CD4-positive, alpha-beta T cell treated with Interleukin-15 for 1 hour (primary cell): ENCODE measurements at places on chromosomes 2 and 18.

DNA sequence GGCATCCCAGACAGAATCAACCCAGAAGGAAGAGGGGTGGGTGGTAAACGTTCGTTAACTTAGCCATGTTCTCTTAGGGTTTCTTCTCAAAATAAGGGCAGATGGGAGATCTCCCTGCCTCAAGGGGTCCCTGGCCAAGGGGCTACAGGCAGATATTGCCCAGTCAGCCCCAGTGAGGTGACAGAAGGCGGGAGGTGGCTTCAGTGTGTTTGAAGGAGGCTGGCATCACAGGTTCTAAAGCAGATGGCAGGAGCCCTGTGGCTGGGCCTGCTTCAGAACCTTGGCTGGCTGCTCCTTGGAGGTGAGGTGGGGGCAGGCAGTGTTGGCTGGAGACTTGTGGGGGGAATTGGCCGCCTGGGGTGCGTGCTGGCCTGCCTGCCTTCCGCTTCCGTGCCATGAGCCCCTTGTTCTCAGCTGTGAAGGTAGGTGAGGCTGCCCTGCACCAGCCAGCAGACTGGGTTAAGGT, 23.5 kb downstream of the HPCAL1 start:
- no peak for DNase-seq

GRCh38 chr2:119523383-119523951, 816 bp downstream of the SCTR start:
- DNase-seq, result no peak

GRCh38 chr2:80529466-80530165, 225.1 kb upstream of the LRRTM1 start:
- no peak for DNase-seq

DNA sequence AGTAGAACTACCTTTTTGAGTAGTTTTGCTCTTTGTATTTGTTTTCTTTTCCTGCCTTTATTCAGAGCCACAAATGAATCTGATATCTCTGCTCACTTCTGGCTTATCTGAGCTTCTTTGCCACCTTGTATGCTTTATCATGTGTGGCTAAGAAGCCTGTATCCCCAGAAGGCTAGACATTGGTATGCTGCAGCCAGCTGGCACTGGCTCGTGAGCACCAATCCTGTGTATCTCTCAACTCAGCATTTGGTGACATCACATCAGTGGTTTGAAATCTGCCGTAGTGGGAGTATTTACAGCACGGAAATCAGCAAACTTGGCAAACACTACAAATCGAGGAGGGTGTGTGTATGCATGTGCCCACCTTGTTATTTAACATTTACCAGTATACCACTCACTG, 183.7 kb upstream of the LHCGR start:
- no peak for DNase-seq

- no peak for DNase-seq
These were observed 35.9 kb downstream of the CCDC102B start for GRCh38 chr18:68833756-68834155.

DNA sequence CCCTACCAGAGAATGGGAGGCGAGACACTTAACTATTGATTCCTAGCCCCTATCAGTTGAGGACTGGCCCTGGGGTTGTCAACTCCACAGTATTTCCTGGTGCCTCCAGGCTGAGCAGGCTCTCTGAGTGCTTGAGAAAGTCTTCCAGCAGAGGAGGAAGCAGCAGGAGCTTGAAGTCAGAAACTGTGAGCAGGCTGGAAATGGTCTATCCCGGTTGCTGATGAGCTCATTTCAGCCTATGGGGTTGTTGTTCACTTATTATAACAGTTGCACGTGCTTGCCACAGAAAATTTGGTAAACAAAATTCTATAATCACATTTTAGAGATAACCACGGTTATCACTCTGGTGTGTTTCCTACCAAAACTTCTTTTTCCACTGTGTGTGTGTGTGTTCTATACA, 254.7 kb upstream of the THUMPD2 start:
- no peak for DNase-seq

DNA sequence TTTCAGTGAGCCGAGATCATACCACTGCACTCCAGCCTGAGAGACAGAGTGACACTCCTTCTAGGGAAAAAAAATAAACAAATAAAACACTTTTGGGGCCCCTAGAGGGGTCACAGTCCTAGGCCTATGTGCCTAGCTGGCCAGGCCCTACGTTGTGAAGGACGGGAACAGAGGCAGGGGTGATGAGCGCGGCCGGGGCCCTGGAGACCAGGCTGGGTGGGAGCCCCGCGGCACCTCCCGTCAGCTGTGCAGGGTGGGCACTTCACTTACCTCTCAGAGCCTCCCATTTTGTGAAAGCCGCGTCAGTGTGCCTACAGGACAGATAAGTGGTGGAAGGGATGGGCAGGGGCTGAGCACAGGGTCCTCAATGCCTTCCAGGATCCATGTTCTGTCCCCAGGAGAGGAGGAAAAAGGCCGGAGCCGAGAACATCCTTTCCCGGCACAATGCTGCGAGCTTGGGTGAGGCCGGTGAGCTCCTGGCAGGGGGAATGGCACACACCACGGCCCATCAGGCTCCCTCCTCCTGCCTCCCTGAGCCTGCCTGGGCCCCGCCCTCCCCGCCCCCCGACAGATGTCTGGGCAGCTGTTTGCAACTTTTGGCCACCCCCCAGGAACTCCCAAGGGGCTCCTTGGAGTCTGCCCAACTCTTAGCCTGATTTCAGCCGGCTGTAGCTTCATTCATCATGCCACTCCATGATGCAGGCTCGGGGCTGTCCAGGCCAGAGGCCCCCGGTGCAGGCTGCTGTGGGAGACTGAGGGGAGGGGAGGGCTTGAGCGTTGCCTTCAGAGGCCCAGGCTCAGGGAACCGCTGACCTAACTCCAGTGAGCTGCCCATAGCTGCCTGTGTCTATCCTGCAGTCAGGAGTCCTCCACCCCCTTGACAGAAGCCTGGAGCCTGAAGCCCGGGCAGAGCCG, 196.5 kb downstream of the TFCP2L1 start:
- no peak for DNase-seq

- DNase-seq, result no peak
These were observed 12.8 kb upstream of the MATN3 start for GRCh38 chr2:20025065-20025786.

DNA sequence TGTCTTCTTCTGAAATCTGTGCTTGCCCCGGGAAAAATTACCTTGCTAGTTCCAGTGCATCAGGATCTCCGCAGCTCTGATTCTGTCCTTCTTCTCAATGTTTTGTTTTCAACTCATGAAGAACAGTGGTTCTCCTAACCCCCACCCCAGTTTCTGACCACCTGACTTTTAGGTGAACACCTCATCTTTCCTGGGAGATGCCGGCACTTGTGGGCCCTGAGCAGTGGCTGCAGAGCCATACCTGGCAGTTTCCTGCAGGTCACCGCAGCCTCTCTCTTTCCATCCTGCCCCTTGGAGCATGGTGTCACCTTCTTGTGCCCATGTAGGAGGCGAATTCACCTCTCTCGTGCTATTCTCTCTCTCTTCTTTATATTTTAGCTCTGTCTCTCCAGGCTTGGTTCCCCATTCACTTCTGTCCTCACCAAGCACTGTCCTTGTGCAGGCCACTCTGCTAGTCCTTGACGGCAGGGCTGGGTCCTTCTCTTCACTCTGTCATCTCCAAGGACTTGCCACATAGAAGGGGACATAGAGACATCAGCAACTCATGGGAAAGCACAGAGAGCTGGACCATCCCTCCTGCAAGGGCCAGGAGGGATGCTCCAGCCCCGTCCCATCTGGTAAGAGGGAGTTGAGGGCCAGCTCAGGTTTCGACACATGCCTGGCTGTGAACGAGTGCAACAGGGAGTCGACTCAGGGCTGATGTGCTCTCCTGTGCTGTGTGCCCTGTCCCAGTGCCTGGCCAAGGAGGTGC, 59.1 kb downstream of the DDX1 start:
- no peak for DNase-seq

DNA sequence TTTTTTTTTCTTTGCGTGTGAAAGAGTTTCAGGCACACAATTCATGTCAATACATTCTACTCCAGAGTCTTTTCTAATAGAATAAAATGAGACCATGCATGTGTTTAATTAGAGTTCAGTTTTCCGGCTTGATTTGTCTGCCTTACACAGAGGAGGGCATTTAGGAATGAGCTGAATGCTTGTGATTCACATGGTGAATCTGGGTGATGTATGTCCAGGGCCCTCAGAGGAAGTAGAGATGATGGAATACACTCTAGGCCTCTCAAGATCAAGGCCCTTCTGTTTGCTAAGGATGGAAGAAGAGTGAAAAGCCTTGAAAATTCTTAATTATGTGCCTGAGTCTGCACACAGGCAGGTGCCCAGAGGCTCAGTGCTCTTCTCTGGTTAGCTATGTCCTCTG, 71.0 kb upstream of the CYRIA start:
- no peak for DNase-seq

DNA sequence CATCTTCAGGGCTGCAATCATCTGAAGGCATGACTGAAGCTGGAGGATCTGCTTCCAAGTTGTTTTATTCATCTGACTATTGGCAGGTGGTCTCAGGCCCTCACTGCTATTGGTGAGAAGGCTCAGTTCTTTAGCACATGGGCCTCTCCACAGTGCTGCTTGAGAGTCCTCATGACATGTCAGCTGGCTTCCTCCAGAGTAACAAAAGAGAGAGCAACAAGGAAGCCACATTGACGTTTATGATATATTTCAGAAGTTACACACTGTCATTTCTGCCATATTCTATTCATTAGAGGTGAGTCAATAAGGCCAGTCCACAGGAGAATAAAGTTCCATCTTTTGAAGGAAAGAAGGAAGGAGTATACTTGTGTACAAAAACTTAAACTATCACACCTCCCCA, 7.9 kb upstream of the SIGLEC15 start:
- no peak for DNase-seq

- no peak for DNase-seq
These were observed 134.1 kb downstream of the COPS8 start for GRCh38 chr2:237219826-237220225.

- no peak for DNase-seq
These were observed 447.4 kb upstream of the PKDCC start for GRCh38 chr2:41600460-41600859.

DNA sequence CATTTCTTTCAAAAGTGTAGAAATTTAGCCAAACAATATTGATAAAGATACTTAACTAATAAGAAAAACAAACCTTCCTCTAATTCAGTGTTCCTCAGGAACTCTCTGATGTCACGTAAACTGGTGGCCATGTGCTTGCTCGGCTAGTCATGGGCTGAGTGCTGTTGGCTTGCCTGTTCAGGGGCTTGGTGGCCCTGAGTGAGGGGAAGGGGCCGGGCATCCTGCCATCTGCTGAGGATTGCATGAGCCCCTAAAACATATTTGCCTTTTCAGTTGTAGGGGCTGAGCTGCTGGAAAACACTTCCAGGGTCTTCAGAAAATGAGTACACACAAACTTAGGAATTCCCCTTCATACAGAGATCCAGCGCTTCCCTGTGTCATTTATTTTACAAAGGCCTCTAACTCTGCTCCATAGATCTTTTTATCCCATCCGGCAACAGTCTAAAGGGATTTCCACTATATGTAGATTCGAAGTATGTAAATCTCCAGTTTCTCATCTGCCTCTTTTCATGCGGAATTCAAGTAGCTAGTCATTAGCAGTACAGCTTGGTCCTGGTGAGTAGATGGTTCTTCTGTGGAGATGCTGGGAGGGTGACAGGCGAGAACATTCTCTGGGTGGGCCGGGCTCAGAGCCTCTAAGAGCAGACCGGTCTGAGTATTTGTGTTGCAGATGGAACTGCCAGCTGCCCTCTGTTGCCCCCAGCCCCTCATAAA, 20.1 kb upstream of the NFATC1 start:
- DNase-seq, result no peak

GRCh38 chr2:3007135-3007534, 370.5 kb downstream of the EIPR1 start:
- DNase-seq, result no peak

GRCh38 chr18:29172756-29173067, 995.8 kb upstream of the CDH2 start:
- DNase-seq, result no peak

DNA sequence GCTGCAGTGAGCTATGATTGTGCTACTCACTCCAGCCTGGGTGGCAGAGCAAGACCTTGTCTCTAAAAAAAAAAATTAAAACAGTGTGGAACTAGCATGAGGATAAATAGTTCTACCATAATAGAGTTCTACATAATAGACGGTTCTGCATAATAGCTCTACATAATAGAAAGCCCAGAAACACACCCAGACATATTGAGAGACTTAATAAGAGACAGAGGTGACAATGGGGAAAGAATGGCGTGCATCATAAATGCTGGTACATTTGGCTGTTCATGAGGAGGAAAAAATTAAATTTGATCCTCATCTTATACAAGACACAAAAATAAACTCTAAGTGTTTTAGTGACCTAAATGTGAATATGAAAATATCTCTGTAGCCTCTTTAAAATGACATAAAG, 58.5 kb downstream of the PTRHD1 start:
- DNase-seq, result no peak

DNA sequence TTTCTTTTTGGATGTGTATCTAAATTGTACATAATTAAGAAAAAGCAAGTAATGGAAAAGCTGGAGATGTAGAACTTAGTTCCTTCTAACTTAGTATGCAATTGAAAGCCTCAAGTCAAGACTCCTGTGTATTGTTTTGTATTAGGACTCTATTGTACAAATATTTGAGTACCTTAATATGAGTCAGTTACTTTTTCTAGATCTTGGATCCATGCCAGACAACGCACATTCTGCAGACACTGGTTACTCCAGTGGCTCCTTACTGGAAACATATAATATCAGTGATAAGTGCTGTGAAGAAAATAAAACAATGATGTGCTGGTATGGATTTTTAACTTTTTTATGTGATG, 1.5 kb downstream of the SLC39A10 start:
- no peak for DNase-seq

DNA sequence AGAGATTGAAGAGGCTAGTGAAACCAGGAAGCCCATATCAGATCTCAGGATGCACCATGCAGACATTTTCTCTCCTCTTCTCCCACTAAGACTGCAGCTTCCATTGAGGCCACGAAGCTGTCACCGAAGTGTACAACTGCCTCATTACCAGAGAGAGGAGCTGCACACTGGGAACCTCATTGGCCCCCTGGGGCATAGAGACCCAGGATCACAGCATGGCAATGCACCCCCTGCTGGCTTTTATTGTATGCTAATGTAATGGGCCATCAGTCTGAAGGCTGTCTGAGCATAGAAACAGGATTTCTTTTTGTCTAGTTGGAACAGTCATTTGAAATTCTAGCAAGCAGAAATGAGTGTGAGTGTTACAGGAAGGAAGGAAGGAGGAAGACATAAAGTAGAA, 861.6 kb upstream of the CELF4 start:
- no peak for DNase-seq

DNA sequence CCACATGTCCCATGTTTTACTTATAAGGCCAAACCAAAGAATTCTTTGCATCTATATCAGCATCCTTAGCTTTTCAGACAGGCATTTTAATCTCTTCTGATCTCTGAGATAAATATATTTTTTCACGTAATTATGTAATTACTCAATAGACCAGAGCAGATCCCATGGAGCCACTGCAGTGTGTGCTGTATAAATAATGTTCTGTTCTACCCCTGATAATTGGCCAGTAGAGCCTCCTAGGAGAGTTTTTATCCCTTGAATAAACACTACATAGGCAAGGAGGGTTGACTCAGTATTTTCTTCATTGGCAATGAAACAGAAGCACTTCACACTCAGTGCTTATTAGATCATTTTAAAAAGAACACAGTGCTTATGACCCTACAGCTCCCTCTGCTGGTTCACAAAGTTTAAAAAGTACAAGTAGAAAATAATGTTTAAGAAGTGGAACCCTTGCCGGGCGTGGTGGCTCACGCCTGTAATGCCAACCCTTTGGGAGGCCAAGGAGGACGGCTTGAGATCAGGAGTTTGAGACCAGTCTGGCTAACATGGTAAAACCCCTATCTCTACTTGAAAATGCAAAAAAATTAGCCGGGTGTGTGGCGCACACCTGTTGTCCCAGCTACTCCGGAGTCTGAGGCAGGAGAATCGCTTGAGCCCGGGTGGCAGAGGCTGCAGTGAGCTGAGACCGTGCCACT, 91.9 kb downstream of the PPP1R1C start:
- no peak for DNase-seq
